ENCODE measurements at places on chromosomes 3 and 15. TPM values are rescaled to one million over a fixed set of nuclear protein-coding genes. Genes with fewer than 3 reads are reported as not detected.

The CISH gene
- total RNA-seq, result 0.78 TPM

The COLQ gene
- 0.43 TPM for total RNA-seq

The RASGRF1 gene
- 0.42 TPM for total RNA-seq

The POLR2M gene
- total RNA-seq, result 98.0 TPM

The CDC25A gene
- total RNA-seq, result 10.9 TPM

The GHSR gene
- total RNA-seq, result not detected

The EIF4A2 gene
- 147 TPM for total RNA-seq

The TM4SF4 gene
- 30.7 TPM for total RNA-seq

The FBXW12 gene
- total RNA-seq, result not detected

The PIGZ gene
- total RNA-seq, result 1.6 TPM

The MESP2 gene
- 0.51 TPM for total RNA-seq

The PPP1R14D gene
- 0.32 TPM for total RNA-seq

The KCNMB3 gene
- total RNA-seq, result 0.99 TPM

The ZIC4 gene
- total RNA-seq, result not detected

The NPAP1 gene
- not detected for total RNA-seq

The TUBGCP5 gene
- total RNA-seq, result 20.0 TPM

The CFAP20DC gene
- total RNA-seq, result 2.3 TPM

The HMG20A gene
- total RNA-seq, result 29.6 TPM

The ZNF80 gene
- not detected for total RNA-seq

The CADPS gene
- total RNA-seq, result not detected

The FEZF2 gene
- total RNA-seq, result not detected

The TAGLN3 gene
- not detected for total RNA-seq
